ENCODE measurements at places on chromosomes 13 and 19. TPM values are rescaled to one million over a fixed set of nuclear protein-coding genes. Genes with fewer than 3 reads are reported as not detected.

Gene RASIP1
- 11.4 TPM for total RNA-seq

Gene IZUMO2
- total RNA-seq = not detected

Gene ZC3H4
- 28.3 TPM for total RNA-seq

Gene FGF22
- total RNA-seq = not detected

Gene TEX29
- not detected for total RNA-seq

Gene NPAS1
- total RNA-seq = 0.99 TPM

Gene SCGB2B2
- not detected for total RNA-seq
